Effector memory CD8-positive, alpha-beta T cell (primary cell): ENCODE measurements at places on chromosomes 5 and 9.

DNA sequence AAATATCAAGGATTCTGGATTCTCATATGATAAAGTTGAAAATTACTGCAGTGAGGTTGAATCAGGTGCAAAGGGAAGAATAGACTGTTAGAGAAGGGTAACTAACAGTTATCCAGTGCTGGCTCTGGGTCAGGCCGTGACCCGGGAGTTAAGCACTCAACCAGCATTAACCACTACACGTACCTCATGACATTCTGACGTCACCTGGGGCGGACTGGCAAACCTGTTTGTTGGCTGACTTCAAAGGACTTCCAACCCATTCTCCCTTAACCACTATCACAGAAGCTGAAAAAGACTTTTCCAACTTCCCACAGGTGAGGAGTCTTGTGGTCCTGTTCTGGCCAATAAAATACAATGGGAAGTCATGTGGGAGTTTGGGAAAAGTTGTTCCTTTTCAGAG lies 268.9 kb downstream of the ENC1 start:
- no peak for DNase-seq

DNA sequence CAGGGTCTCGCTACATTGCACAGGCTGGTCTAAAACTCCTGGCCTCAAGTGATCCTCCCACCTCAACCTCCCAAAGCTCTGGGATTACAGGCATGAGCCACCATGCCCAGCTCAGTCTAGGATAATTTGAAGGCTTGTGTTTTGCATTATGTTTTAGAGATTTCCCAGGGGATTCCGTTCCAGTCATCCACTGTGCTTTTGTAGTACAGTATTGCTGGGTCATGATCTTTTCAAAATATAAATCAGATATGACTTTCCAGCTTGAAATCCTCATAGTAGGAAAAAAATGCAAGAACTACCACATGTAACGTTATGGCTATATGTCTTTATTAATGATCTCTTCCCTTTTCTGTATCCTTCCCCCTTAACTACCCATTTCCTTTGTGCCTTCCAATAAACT lies 338.1 kb downstream of the PRELID2 start:
- no peak for DNase-seq

DNA sequence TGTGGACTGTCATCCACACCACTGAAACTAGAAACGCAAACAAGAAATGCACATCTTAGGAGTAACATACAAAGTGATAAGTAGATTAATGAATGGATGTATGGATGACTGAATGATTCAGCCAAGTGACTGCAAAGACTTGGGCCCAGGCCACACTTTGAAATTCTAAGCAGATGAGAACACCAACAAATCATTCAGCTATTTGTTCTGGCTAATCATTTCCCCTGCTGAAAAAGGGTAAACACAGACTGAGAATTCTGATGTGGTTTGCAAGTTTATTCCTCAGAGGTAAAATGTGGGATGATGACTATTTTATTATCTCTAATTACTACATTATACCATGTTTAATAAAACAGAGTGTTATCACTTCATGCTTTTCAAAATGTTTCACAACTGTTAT lies 163.2 kb upstream of the ADAMTS16 start:
- DNase-seq = no peak

DNA sequence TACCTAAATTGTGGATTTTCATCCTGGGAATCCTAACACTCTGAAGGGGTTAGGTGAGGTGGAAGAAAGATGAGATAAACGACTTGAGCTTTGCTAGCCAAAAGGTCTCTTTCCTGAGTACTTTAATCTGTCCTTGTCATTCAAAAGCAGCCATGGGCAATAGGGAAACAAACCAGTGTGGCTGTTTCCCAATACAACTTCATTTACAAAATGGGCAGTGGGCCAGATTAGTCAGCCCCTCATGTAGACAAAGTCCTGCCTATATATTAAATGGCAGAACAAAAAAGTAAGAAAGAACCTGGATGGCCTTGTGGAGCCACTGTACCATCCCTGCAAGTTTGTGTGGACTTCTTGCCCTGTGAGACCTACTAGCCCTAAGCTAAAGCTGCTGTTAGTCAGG lies 51.0 kb upstream of the NFIL3 start:
- DNase-seq = no peak

DNA sequence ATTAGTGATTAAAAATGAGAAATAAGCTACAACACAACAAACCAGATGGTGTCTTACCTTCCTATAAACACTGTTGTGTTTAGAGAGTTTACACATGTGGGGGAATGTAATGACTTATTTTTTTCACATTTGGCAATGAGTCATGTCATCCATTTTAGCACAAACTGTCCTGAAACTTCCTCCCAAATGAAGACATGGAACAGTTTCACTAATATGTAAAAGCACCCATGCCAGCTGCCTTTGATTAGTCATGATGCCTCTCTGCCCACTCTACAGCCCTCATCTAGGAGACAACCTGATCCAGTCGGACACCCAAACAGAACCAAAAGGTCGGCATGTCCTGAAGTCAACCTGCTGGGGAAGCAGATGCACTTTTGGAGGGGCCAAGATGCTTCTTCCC lies 98.2 kb downstream of the SEMA5A start:
- no peak for DNase-seq

- no peak for DNase-seq
Observed at GRCh38 chr5:136892000-136892399, 526.7 kb upstream of the TRPC7 start.

- no peak for DNase-seq
Observed at GRCh38 chr5:171092194-171092593, 216.9 kb upstream of the TLX3 start.

- DNase-seq = no peak
Observed at GRCh38 chr5:18496041-18496440, 861.8 kb downstream of the TAF11L14 start.

GRCh38 chr9:123048748-123049147 lies 15.3 kb downstream of the GPR21 start:
- DNase-seq = no peak

DNA sequence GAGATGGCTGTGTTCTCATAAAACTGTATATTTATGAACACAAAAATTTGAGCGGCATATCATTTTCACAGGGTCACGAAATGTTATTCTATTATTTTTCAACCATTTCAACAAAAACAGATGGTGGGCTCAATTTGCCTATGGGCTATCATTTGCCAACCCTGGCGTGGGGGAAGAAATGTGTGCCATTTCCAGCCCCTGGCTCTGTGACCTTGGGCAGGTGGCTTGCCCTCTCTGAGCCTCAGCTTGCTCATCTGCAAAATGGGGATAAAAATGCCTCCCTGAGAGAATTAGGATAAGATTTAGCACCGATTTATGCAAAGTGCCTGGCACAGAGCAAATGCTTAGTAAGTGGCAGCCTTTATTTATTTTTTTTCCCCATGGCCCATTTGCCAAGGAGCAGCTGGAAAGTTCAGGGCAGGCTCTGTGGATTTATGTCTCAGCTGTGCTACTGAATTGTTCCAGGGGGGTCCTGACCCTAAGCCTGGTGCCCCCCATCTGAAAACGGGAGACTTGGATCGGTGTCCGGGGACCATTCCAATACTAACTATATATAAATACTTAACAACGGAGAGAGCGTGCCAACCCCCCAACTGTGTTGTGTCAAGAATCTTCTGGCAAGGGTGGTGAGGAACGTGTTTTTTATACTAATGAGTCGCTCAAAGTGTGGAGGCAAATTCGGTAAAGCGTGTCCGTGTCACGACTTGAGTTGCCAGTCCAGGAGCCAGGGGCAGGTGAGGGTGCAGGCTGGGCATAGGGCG lies 34.5 kb downstream of the HRH2 start:
- no peak for DNase-seq

GRCh38 chr9:32580631-32581300 lies 7.8 kb upstream of the NDUFB6 start:
- no peak for DNase-seq

GRCh38 chr9:119418721-119419120 lies 49.5 kb upstream of the BRINP1 start:
- DNase-seq = no peak

GRCh38 chr5:178203670-178204181 lies 607 bp upstream of the HNRNPAB start:
- no peak for DNase-seq

GRCh38 chr9:77170991-77171699 lies 6.2 kb upstream of the VPS13A start:
- no peak for DNase-seq

DNA sequence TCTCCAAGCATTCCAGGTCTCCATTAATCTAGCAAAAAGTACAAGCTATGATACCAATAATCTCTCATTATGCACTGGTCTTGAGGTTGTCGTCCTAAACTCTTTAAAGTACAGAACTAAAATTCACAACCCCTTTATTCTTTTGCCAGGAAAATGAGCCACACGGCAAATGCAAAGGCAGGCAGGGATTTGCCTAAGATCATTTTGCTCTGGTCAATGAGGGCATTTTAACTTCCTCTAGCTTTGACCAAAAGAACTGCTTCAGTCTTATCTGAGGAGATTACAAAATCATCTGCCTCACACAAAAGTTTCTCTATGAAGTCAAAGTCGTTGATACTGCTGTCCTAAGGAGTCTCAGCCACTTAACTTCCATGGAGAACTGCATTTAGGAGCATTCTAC lies 51.8 kb downstream of the EPB41L4B start:
- DNase-seq = no peak

DNA sequence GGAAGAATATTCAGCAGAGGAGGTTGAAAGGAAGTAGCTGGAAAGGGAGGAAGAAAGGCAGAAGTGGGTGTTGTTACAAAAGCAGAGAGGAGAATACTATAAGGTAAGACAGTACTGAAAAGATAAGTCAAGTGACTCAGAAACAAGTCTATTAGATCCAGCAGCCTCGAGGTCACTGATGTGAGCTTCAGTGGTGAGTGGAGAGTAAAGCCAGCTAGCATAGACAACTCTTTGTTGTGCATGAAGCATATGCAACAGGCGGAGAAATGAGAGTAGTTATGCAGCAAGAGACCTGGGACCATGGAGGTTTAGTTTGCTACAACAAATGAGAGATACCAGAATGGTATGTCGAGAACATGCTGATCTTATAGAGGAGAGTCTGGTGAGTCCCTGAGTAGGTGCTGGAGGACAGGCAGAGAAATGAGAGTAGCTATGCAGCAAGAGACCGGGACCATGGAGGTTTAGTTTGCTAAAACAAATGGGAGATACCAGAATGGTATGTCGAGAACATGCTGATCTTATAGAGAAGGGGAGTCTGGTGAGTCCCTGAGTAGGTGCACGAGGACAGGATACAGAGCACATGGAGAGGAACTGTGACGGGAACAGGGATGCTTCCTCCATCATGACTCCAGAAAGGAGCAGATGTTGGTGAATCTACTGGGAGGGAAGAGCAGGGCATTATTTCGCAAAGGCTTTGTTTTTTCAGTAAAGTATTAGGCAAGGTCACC lies 36.0 kb downstream of the EQTN start:
- no peak for DNase-seq

GRCh38 chr9:93025736-93026135 lies 32.8 kb upstream of the SUSD3 start:
- no peak for DNase-seq

- no peak for DNase-seq
Observed at GRCh38 chr9:20781092-20781491, 97.0 kb downstream of the FOCAD start.

DNA sequence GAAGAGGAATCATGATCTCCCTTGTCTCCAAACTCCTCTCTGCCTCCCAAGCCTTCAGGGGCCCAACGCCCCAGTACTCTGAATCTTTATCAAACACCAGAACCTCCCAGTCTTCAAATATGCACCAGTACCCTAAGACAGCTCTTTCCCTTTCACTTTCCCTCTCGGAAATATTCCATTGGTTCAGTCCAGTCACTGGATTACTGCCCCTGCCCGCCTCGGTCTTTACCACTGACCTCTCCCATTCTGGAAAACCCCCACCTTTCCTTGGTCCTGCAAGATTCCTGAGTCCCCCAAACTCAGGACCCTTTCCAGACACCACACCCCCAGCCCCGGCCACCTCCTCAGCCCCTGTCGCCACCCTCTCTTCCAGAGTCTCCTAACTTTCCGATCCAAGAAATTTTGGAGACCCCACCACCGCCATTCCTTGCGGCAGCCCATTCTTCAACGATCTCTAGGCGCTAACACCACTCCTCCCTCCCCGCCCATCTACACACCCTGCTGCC lies 674 bp downstream of the C5orf15 start:
- DNase-seq = no peak

DNA sequence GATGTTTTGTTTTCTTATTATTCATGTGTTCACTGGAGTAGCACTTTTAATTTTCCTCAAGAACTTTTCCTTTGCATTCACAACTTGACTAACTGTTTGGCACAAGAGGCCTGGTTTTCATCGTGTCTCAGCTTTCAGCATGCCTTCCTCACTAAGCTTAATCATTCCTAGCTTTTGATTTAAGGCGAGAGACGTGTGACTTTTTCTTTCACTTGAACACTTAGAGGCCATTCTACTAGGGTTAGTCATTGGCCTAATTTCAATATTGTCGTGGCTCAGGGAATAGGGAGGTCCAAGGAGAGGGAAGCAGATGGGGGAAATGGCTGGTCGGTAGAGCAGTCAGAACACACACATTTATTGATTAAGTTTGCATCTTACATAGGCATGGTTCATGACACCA lies 94.0 kb downstream of the ZNF462 start:
- no peak for DNase-seq

GRCh38 chr5:169838688-169839087 lies 141.6 kb downstream of the INSYN2B start:
- no peak for DNase-seq

DNA sequence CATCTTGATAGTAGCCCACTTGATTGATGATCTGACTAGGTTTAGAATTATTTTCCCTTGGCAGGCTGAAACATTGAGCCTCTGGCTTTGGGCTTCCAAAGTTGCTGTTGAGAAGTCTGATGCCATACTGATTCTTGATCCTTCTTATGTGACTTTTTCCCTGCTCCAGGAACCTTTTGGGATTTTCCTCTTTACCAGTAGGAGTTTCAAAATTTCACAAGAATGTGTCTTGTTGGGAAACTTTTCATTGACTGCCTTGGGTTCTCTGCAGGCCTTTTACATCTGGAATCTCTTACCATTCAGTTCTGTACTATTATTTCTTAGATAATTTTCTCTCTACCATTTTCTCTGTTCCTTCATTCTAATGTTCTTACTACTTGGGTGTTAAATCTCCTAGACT lies 20.0 kb downstream of the STC2 start:
- no peak for DNase-seq

DNA sequence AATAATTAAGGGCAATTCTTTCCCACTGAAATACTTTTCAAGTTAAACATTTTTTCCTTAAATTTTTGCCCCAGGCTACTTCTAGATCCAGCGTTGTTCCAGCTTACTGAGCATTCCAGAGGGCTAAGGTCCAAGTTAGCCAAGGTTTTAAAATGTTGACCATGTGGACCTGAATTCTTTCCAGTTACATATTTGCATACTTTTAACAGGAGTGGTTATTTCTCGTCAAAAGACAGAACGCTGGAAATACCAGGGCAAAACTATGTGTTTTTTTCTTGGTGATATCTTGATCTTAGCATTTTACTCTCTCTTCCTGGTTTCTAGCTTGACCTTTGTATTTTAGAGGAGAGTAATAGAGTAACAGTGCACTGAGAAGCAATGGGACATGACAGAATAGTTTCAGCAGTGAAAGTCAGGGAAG lies 32.8 kb downstream of the TMC1 start:
- DNase-seq = no peak

- DNase-seq = no peak
Observed at GRCh38 chr5:127294829-127295228, 4.2 kb downstream of the MEGF10 start.

GRCh38 chr5:26482076-26482809 lies 556.1 kb downstream of the CDH9 start:
- DNase-seq = no peak
